Hippocampal formation (tissue), 2 donors: ENCODE measurements at places on chromosomes 4 and X.

- DNase-seq: peak; percentile 76
Observed at GRCh38 chr4:102825261-102826091, 1.9 kb downstream of the UBE2D3 start.

DNA sequence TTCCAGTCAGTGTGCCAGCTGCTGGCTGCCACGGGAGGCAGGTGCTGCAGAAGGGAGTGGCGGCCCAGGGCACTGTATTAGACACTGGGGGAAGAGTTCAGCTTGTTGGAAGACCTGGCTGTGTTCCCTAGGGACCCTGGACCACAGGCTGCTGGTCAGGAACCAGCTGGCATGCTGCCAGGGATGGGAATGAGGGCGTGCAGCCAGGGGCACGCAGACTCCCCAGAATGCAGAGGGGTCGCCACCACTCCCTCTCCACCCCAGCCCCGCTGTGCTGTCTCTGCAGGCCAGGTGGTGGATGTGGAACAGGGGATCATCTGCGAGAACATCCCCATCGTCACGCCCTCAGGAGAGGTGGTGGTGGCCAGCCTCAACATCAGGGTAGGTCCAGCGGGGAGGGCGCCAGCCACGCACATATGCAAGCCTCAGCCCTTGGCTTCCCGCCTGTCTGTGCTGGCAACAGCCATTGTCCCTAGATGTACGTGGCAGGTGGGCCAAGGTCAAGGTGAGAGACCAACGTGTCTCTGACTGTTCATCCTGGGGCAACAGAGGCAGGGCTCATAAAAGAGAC is 12.3 kb downstream of the ABCD1 start:
- DNase-seq: no peak

DNA sequence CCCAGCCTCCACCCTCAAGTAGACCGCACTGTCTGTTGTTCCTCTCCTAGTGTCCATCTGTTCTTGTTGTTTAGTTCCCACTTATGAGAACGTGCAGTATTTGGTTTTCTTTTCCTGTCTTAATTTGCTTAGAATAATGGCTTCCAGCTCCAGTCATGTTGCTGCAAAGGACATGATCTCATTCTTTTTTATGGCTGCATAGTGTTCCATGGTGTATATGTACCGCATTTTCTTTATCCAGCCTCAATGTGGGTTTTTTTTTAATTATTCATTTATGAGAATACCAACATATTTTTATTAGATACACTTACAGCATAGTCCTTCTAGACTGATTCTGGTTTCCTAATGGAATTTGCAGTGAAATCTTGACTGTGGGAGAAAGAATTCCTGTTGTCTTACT is 1.3 kb downstream of the VMA21 start:
- DNase-seq: no peak

GRCh38 chr4:23853986-23854660 is 35.7 kb downstream of the PPARGC1A start:
- no peak for DNase-seq

- no peak for DNase-seq
Observed at GRCh38 chrX:29083823-29084222, 496.6 kb downstream of the IL1RAPL1 start.

- DNase-seq: no peak
Observed at GRCh38 chr4:188941524-188942119, 802.4 kb downstream of the TRIML1 start.

DNA sequence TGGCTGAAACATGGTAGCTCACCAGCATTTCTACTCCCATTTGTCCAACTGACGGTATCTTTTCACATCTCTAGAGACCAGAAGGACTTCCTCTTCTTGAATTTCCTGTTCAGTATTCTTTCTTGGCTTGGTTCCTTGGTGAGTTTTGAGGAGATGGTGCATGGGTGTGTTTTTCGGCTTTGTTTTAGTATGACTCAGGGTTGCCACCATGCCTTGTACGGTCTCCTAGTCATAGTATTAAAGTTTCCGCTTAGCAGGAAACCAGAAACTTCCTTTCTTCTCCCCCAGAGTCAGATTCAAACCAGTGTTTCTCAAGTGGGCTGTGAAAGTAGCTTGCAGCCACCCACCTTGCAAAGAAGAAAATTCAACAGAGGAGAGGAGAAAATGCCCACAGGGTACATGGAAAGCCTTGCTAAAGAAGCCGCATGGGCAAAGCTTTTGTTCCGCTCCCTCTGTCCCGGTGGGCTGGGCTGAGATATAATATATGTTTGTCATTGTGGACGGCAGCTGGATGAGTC is 5.7 kb downstream of the CD99 start:
- DNase-seq: no peak

DNA sequence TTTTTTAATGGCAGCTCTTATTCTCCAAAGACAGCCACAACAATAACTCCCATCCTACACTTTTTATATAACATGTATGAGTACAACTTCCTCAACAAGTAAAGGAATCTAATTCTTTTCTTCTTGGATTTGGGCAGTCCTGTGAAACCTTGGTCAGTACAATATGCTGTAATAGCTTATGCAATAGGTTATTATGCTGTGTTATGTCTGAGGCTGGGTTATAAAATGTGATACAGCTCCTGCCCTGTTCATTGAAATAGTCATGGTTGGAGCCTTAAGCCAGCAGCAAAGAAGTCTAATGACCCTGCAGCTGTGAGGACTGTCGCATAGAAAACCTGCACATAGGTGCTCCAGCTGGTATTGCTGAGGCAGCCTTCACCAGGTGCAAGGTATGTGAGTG is 215.8 kb upstream of the RASGEF1B start:
- no peak for DNase-seq

GRCh38 chr4:139645458-139645857 is 20.2 kb upstream of the MGST2 start:
- DNase-seq: no peak

DNA sequence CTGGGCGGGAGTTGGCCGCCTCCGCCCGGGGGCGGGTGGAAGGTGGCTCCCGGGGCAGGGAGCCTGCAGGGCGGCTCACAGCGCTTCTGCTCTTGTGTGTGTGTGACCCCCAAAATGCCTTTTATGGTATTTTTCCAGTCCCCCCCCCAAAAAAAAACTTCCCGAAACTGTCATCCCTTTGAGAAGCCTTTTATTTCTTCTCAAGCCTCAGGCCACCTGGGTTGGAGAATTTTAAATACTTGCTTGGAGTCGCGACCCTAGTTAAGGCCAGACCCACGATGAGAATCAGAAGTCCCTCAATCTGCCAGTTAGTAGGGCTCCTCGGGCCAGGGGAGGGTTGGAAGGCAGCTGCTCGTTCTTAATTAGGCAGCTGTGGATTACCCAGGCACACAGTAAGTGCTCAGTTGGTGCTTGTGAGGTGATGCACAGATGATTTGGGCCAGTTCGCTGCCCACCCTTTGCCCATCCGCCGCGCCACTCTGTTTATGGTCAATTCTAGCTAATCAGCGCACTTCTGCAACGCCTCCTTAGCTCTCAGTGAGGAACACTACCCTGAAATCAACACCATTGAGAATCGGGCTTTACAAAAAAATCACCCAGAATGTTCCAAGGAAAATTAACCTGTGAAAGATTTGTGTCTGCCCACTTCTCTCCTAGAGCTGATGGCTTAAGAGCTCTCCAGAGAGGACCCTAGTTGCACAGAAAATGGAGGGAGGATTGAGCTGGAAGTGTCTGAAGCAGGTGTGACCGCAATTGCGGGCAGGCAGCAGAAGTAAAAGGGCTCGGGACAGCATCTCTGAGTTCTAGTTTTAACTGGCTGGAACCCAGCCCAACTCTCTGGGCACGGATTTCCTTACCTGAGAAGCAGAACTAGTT is 648 bp upstream of the SCD5 start:
- DNase-seq: no peak

GRCh38 chr4:137749466-137749865 is 217.2 kb upstream of the PCDH18 start:
- DNase-seq: no peak

DNA sequence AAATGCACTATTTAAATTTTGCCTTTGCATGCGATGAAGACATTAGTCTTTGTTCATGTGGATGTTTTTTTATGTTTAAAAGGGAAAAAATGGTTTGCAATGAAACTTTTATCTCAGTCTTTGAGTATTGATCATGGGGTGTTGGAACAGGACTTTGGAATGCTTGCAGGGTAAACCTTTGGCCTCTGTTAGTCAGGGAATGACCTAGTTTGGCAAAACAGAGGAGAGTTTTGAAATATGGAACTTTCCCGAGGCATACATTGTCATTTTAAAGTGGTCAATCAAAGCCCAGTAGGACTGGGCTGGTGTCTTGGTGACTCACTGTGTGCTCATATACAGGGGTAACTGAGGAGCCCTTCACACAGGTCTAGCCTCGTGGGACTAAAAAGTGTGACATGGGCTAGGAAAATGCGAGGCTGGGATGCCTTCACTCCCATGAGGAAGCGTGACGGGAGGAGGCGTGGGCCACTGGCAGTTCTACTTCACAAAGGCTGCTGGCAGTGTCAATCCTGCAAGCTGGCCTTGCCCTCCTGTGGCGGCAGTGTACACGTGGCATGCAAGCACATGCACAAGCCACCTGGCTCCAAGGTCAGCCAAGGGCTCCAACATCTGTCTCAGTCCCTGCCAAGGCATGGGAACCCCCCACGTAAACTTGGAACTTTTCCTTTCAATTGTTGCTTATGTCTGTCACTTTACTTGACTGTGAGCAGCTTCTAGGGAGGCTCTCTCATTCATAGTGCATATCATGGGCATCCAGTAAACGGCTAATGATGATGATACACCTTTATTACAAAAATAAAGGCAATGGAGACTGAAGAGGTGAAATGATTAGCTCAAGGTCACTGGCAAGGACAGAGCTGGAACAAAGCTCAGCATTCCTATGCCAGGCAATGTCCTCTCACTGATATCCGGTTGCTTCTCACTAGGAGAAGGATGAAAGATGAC is 5.2 kb upstream of the F11 start:
- DNase-seq: no peak

- DNase-seq: no peak
Observed at GRCh38 chr4:130485371-130485770, 1389.4 kb downstream of the C4orf33 start.

DNA sequence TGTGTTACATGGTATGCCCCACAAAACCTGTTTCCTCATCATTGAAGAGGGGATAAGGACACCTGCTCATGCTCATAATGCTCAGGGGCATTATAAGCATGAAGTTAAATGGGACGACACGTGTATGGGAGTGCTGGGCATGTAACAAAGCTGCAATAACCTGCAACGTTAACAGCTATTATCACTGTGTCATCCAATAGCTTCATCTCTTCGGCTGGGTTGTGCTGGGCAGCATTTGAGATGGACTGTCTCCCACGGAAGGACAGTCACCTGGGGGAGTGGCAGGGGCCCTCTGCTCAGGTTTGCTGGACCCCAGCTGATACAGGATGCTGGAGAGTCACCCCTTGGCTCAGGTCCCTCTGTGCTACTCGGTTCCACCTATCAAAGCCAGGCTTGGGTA is 94.5 kb downstream of the NSUN7 start:
- no peak for DNase-seq

GRCh38 chr4:84750960-84751283 is 168.0 kb downstream of the CDS1 start:
- no peak for DNase-seq

- DNase-seq: no peak
Observed at GRCh38 chr4:67550451-67550850, 5.1 kb upstream of the CENPC start.

DNA sequence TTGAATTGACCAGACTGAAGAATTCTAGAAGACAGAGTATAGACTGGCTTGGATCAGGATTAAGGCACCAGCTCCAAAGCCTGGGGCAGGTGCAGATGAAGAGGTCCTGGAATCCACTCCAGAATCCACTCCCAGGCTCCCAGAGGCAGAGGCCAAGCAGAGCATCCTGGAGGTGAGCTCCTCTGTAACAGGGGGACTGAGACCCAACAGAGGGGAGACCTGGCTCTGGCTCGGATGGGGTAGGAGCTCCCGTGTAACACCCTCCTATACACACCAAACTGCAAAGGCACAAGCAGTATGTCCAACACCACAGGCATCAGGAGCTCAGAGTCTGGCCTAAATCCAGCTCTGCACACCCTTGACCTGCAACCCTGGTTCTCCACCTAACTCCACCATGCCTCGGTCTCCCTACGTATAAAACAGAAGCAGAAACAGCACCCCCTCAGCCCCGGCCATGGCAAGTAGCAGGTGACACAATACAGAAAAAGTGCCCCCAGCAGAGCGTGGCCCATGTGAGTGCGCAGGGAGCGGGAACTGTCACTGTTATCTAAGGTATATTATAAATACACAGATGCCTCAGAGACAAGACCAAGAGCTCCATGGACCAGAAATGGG is 14.9 kb downstream of the RNF212 start:
- no peak for DNase-seq

GRCh38 chrX:72492499-72492898 is 80.1 kb downstream of the HDAC8 start:
- no peak for DNase-seq

GRCh38 chr4:108828620-108829019 is 65.8 kb upstream of the ETNPPL start:
- no peak for DNase-seq

GRCh38 chr4:19379191-19379708 is 872.5 kb upstream of the SLIT2 start:
- no peak for DNase-seq

GRCh38 chrX:153867671-153868070 is 18.3 kb downstream of the L1CAM start:
- DNase-seq: no peak

GRCh38 chr4:22071749-22072148 is 123.2 kb upstream of the KCNIP4 start:
- no peak for DNase-seq

DNA sequence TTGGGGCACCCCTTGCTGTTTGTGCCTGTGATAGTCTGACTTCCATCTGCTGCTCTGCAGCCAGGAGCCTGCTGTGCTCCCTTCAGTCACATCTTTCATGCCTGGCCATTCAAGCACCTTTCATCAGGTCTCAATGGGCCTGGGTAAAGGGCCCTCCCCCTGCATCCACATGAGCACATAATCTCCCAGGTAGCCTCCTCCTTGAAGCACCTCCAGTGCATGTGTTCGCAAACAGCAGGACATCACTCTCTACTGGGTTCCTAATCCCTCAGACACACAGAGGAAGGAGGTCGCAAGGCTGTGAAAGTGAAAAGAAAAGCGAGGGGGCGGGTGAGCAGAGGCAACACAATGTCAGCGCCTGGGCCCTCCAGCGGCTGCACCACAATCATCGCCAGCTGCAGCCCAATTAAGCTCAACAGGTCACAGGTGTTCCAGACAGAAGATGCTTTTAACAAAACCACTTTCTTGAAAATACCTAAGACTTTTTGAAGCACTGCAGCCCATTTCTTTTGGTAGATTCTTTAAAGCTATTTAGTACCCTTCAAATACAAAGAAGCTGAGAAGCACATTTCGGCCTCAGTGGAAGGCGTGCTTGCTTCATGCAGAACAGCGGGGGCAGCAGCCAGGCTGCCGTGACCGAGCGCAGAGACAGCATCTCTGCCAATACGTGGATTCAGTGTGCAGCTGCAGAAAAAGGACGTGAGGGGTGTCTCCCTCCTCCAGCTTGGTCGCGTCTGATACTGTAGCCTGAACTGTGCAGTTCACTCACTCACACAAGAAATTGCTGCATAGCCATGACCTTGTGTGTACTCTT is 92.2 kb upstream of the SPRY1 start:
- no peak for DNase-seq

GRCh38 chr4:39657465-39657864 is 18.8 kb upstream of the SMIM14 start:
- DNase-seq: no peak

GRCh38 chrX:136387951-136388502 is 87.3 kb downstream of the ADGRG4 start:
- no peak for DNase-seq

- no peak for DNase-seq
Observed at GRCh38 chr4:148170408-148171365, 271.5 kb downstream of the NR3C2 start.

GRCh38 chr4:186762361-186762760 is 38.7 kb upstream of the FAT1 start:
- DNase-seq: no peak
